ENCODE measurements at places on chromosomes 6 and 20.

DNA sequence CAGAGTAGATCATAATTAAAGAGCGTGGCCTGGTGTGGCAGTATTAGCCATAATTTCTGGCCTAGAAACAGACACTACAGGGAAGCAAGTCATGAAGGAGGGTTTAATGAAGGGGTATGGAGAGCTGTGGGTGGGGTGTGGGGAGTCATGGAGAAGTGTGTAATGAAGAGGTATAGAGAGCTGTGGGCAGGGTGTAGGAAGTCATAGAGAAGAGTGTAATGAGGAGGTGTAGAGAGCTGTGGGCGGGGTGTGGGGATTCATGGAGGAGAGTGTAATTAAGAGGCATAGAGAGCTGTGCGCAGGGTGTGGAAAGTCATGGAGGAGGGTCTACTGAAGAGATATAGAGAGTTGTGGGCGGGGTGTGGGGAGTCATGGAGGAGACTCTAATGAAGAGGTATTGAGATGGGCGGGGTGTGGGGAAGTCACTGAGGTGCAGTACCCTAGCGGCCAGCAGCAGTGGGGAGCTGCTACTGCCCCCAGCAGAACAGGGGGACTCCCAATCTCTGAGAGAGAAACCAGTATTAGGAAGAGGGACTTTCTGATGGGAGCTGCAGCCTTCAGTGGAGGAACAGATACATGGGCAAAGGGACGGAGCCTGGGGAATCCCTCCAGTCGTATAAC, 145.4 kb upstream of the FOXA2 start:
- no peak for DNase-seq

DNA sequence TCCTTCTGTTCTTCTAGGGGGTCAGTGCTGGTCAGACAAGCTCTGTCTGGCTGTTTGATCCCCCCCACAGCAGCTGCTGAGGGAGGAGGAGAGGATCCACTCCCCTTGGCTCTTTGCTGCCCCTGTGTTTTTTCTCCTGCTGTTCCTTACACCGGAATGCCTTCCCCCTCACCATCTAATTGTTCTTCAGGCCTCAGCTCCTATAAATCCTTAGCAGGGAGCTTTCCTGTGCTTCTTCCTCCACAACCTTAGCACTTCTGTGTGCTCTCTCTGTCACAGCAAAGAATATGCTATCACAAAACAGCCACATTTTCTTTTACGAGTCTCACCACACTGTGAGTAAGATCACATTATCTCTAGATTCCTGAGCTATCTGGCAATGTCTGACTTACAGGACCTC, 196.6 kb downstream of the OTOR start:
- DNase-seq: no peak

- no peak for DNase-seq
Observed at GRCh38 chr6:39261751-39262150, 32.5 kb upstream of the KCNK5 start.

- no peak for DNase-seq
Observed at GRCh38 chr6:164911151-164911550, 398.3 kb downstream of the C6orf118 start.

- peak; percentile 42 for DNase-seq
Observed at GRCh38 chr20:37397076-37397953, 51.4 kb downstream of the SRC start.

Data from fibroblast of skin of scalp (primary cell).